ENCODE measurements at places on chromosomes 4 and X.

DNA sequence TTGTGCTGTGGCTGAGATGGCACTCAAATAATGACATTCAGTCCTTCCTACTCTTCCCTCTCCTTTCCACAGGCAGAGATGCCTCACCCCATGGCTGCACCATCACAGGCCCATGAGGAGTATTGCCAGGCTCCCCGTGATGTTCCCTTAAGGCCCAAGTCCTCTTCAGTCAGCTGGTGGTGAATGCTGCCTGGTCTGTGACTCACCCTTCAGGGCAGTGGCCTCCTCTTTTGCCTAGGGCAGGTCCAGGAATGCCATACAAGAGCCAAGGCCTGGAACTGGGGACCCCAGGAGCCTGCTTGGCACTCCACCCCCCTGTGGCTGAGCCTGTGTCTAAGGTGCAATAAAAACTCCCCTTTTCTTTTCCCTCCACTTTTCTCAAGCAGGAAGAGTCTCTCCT, 144.2 kb upstream of the GEMIN8 start:
- DNase-seq: no peak

DNA sequence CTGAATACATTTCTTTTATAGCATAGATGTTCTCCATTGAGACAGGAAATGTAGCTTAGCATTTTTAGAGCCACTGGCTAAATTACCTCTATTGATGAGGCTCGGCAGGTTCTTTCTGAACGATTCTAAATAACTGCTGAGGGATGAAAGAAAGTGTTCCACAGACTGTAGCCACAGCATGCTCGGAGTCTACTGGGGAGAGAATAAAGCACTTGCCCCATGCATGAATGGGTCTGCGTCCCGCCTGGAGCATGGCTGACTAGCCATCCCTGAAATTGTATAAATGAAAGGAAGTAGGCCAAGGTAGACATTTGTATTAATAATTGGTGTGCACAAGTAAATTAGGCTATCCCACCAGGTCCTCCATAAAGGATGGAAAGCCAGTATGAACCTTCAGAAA, 269.8 kb downstream of the COL25A1 start:
- DNase-seq: no peak

DNA sequence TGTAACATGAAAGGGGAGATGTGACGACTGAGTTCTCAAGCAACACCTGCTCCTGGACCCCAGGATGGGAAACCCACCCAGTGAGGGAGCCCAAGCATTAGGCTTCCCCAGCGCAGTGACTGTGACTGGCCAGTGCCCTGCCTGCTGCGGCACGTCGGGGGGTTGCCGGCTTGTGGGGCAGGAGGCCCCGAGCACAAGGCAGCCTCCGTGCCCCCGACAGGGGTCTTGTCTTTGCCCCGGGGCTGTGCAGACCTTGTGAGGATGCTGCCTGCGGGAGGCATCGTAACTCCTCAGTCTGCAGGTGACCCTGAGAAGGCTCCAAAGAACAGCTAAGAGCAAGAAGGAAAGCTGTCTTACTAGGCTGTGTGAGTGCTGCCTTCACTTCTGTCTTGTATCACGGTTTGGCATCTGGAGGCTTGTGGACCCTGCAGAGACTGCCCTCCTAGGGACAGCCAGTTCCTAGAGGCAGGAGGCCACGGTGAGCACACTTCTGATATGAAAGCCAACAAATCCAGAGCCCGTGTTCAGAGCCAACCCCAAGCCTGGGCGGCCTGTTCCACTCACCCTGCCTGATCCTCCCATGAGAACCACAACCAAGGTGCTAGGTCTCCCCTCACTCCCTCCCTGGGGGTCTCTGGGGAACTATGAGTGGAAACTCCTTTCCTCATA, 47.7 kb downstream of the FGFRL1 start:
- no peak for DNase-seq

GRCh38 chrX:145751943-145752342, 65.7 kb upstream of the SLITRK2 start:
- DNase-seq: no peak

- no peak for DNase-seq
Observed at GRCh38 chrX:32745323-32745722, 466.0 kb downstream of the DMD start.

DNA sequence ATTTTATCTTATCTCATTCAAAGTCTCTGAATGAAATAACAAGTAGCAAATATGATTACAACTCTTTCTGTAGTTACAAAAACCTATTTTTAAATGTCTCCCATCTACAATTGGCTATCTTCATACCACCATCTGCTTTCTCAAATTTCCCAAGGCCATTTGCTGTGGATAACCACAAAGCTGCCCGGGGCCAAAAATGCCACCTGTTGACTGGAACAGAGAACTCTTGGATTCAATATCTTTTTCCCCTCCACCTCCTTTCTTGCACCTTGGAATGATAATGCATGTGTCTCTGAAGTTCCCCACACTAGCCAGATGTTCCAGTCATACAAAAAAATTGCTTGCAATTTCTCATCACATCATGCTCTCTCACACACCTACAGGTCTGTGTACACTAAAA, 93.3 kb upstream of the SCML1 start:
- no peak for DNase-seq

DNA sequence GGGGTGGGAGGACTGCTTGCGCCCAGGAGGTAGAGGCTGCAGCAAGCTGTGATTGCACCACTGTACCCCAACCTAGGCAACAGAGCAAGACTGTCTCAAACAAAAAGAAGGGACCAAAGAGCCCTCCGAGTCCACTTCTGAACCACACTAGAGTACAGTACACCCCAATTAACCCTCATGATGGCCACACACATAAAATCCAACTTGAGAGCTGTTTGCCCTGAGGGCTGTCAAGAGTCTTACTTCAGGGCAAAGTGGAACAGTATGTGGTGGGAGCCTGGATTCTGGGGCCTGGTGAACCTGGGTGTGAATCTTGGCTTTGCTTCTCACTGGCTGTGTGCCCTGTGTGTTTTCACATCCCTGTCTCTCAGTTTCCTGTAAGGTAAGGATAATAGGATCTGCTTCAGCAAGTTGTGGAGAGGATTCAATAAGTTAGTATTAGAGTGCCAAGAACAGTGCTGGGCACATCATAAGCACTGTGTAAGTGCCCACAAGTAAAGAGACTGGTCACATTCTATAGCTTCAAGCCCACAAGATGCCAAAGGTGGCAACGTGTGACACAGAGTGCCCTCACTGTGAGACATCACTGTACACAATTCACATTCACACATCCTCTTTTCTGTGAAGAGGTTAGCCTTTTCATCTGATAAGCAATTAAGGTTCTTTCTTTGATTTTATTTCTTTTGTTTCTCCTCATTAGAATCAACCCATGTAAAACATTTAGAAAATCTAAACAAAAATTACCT, 52.1 kb downstream of the LEF1 start:
- DNase-seq: peak; percentile 43

DNA sequence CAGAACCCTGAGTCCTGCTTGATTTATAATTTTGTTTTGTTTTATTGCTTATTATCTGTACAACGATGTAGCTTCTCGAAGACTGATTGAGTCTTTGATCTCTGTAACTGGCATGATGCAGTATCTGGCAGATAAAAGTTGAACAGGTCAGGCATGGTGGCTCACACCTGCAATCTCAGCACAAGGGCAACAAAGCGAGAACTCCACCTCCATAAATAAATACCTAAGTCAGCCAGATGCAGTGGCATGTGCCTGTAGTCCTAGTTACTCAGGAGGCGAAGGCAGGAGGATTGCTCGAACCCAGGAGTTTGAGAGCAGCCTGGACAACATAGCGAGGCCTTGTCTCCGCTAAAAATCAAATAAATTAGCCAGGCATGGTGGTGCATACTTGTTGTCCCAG, 15.7 kb upstream of the WDR19 start:
- peak; percentile 5 for DNase-seq

DNA sequence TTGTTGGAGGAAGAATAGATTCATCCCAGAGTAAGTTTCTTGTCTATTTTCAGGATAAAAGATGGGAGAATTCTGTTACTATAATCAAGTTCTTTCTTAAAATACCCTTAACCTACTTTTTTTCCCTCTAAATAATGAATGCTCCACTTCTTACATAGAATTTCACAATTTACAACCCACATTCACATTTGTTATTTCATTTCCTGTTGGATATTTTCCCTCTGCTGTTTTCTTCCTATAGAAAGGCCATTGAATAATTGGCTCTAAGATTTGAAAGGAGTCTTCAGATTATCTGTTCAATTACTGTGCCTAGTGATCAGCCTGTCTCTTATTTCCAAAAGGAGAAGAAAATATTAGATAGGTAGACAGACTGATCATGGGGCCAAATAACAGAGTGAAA, 79.7 kb downstream of the CPE start:
- no peak for DNase-seq

- DNase-seq: no peak
Observed at GRCh38 chr4:108884596-108884995, 121.7 kb upstream of the ETNPPL start.

DNA sequence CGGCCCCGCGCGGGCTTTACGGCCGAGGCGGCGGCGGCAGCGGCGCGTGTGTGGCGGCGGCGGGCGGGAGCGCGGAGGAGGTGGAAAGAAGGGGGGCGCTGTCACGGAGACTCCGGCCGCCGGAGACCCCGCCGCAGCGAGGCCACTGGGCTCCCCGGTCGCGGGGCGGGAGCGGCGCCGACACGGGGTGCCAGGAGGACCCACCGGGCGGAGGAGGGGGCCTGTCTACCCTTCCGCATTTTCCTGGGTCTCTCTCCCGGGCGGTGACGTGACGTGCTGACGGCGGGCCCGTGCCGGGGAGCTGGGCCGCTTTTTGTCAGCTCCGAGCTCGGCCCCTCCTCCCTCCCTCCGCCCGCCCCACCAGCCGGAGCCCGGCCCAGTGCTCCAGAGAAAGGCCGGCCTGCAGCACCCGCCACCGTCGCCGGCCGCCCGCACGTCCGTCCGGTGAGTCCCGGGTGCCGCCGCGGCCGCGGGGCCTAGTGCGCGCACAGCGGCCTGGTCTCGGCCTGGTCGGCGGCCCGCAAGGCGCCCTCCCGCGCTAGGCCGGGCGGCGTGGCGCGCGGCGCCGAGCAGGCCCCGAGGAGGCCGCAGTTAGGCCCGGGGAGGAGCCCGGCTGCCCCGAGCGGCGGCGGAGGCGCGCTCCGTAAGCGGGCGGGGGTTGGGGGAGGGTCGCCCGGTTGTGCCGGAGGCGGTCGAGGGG, at the start of gene ZFX:
TSS of gene ZFX (plus strand) at position 379 of the 700 bp plus-strand sequence. CDS start 23,014 bp downstream, outside the sequence.
- DNase-seq: peak; percentile 72

GRCh38 chr4:103498161-103499070, 221.4 kb downstream of the TACR3 start:
- DNase-seq: no peak

GRCh38 chr4:8110071-8110986, 48.3 kb downstream of the ABLIM2 start:
- no peak for DNase-seq

GRCh38 chr4:183335369-183335940, 13.2 kb upstream of the CLDN24 start:
- DNase-seq: no peak

DNA sequence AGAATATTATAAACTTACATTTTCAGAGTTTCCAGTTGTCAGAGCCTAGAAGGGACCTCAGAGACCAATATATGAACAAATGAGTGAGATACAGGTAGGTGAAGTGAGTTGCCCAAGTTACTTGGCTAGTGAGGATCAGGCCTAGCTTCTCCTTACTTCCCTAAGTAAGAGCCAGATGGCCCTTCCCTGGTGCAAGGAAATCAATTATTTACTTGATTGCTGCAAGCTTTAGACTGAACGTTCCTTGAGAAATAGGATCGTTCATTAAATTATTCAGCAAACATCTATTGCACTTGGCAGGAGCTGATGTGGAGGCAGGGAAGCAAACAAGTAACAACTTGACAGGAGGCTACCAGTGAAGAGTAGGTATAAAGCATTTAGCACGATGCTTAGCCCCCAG, 117.8 kb downstream of the EFHC2 start:
- no peak for DNase-seq

DNA sequence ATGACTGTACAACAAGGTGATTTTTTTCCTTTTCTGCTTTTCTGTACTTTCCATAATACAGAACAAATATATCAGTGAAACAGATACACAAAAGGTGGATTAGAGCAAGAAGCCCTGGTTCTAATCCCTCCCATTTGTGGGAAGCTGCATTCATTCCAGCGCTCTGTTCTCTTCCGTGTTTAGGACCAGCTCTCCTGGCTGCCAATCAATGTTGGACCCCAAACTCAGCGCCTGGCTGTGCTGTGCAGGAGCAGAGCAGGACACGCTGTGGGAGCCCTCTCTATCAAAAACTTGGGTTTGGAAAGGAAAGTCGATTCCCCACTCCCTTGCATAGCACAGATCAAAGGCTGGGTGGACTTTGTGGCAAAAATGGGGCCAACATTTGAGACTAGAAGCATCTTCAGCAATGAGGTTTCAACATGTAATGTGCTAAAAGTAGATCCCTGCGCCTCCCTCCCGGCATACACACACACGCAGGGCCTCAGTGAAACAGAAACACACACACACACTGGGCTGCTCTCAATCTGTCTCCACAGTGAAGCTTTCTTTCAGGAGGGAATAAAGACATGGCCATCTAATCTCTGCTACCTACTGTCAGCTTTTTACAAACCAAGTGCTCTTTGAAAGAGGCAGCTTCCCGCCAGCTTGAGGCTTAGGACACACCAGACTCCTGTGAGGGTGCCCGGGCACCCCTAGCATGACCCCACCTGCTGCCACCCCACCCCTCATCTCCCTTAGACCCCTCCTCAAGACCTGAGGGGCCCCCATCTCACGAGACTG, 12.2 kb downstream of the WDR1 start:
- no peak for DNase-seq

DNA sequence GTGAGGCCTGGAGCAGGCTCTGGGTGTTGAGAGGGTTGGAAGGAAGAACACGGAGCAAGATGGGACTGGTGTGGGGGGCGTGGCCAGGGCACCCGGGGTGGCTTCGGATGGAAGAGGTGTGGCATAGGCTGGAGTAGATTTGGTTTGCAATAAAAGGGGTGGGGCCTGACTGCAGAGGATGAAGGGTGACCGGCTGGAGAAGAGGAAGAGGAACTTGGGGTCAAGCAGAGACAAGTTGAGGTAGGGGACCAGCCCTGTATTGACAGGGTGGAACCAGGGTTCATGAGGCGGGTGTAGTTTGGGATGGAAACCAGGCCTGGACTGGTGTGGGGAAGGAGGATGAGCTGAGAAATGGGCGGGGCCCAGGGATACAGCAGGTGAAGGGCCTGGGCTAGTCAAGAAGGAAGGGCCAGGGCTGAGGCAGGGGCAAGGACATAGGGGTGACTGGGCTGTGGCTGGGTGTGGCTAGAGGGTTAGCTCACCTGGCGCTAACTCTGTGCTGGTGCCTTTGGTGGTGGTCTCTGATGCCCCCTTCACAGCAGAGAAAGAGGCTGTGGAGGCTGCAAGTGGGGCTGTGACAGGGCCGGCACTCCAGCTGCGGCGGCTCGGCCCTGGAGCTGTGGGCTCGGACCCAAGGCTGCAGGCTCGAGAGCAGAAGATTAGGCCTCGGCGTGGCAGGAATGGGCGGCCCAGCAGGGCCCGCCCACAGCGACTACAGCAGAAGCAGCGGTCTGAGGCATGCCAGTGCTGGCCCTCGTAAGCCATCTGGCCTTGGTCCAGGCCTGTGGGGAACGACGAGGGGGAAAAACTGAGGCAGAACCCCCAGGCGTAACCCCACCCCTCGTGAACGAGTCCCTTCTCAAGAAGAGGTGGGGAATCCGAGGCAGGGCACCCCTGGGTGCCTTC, 5.0 kb downstream of the PLP2 start:
- DNase-seq: no peak

GRCh38 chr4:15653864-15654592, 1.1 kb downstream of the FBXL5 start:
- DNase-seq: no peak

- no peak for DNase-seq
Observed at GRCh38 chr4:85228264-85228663, 246.7 kb upstream of the ARHGAP24 start.

GRCh38 chr4:100738196-100739165, 220.7 kb upstream of the EMCN start:
- no peak for DNase-seq

Data from CD4-positive, alpha-beta T cell treated with Interleukin-1 beta for 1 hour (primary cell).